ENCODE measurements at places on chromosomes 7 and 10.

GRCh38 chr7:768881-769504 lies 41.9 kb upstream of the PRKAR1B start:
- no peak for DNase-seq

- no peak for DNase-seq
Observed at GRCh38 chr10:98509745-98510144, 63.0 kb upstream of the HPS1 start.

DNA sequence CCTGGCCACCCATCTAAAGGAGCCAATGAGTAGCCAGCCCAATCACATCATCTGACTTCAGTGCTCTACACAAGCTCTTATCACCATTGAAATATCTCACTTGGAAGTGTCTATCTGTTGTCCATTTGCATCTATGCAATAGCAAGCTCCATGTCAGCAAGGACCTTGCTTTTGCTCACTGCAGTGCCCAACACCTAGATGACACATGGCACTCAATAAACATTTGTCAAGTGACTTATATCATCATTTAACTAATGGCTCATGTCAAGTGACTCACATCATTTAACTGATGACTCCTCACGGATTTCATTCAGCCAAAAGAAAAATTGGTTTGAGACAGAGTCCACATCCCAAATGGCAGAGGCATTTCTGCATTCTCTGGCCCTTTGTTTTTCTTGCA lies 92.9 kb upstream of the ADAM12 start:
- no peak for DNase-seq

DNA sequence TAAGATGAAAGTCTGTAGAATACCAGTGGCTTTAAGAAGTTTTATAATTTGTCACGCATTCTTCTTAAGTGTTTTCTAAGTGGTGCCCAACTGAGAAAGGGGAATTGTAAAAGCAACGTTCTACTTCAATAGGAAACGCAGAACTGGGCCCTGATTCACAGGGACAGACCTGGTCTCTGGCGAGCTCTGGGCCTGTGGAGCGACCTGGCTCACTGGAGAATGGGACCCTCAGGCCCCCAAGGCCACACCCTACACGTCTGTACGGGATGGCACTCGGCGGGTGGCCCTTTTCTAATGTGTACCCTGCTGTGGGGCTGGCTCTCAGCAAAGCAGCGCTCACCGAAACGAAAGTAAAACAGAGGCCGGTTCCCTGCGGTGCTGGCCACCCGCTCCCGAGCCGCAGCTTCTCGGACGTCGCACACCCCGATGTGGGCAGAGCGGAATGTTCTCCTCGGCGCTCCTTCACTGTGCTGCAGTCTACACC lies 205.0 kb downstream of the DIP2C start:
- DNase-seq: peak; percentile 71

- no peak for DNase-seq
Observed at GRCh38 chr7:79339208-79339925, 114.1 kb downstream of the MAGI2 start.

- DNase-seq: no peak
Observed at GRCh38 chr7:55425141-55425752, 60.1 kb downstream of the LANCL2 start.

GRCh38 chr7:11910253-11910652 lies 78.3 kb upstream of the THSD7A start:
- no peak for DNase-seq

GRCh38 chr7:135718219-135718618 lies 9.8 kb downstream of the SLC13A4 start:
- no peak for DNase-seq

DNA sequence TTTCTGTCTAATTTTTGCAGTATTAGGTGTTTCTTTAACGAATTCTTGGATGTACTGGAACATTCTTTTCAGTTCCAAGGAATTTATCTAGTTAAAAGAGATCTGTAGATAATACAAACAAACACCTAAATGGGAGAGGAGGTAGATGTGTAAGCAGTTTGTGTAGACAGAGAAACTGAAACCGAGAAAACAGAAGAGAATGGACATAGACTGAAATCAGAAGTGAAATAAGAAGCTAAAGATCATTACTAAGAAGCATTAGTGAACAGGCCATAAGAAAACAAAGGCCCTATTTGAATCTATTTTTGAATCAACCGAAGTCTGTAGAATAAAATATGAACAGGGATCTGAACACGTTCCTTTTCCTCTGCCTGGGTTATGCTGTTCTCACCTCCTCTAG lies 26.5 kb upstream of the TMEM229A start:
- DNase-seq: no peak

- DNase-seq: peak; percentile 82
Observed at GRCh38 chr10:79184145-79184625, 115.4 kb downstream of the ZMIZ1 start.

- no peak for DNase-seq
Observed at GRCh38 chr7:105270117-105270516, 118.6 kb downstream of the SRPK2 start.

GRCh38 chr7:91465595-91466061 lies 201.4 kb downstream of the FZD1 start:
- peak; percentile 39 for DNase-seq

GRCh38 chr7:90383422-90383821 lies 19.8 kb upstream of the CLDN12 start:
- peak; percentile 79 for DNase-seq

- DNase-seq: no peak
Observed at GRCh38 chr10:48406204-48406603, 99.7 kb downstream of the MAPK8 start.

DNA sequence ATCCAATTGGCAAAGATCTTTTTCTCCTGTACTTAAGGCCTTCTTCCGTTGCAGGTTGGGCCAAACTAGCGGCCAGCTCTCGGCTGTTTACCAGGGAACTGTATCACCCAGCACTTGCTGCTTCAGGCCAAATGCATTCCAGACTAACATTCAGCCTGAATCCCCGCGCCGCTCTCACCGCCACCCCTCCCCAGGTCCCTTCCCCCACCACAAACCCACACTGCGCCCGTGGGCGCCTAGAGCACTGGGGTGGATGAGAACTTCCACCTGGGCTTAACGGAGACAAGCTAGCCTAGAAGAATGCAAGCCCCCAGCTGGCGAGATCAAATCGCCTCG lies 676 bp downstream of the TCAF1 start:
- DNase-seq: no peak

- DNase-seq: peak; percentile 99
Observed at GRCh38 chr7:94297397-94297838, 97.3 kb upstream of the COL1A2 start.

- no peak for DNase-seq
Observed at GRCh38 chr10:118970770-118971169, 58.7 kb upstream of the NANOS1 start.

DNA sequence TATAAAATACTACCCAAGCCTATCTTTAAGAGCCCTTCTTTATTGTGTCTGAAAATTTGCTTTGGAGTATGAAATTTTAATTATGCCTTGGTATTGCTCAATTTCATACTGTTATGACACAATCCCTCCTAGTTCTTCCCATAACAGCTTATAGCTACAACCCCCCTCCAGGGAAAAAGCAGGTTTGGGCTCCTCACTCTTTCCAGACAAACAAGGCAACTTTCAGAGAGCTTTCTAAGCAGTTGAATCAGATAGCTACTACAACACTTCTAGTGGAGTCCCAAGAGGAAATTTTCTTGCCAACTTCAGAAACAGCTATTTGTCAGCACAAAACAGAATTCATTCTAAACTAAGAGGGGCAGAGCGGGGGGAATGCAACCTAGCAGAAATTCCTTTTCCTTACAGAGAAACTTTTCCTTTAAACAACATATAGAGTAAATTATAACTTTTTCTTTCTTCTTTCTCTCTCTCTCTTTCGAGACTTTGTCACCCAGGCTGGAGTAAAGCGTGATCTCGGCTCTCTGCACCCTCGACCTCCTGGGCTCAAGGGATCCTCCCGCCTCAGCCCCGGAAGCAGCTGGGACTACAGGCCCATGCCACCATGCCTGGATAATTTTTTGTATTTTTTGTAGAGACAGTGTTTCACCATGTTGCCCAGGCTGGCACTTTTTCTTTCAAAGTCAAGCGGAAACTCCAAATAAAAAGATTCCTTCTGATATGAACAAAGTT lies 26.0 kb upstream of the JMJD1C start:
- peak; percentile 95 for DNase-seq

GRCh38 chr10:79070081-79070605 lies 1.4 kb downstream of the ZMIZ1 start:
- peak; percentile 64 for DNase-seq

DNA sequence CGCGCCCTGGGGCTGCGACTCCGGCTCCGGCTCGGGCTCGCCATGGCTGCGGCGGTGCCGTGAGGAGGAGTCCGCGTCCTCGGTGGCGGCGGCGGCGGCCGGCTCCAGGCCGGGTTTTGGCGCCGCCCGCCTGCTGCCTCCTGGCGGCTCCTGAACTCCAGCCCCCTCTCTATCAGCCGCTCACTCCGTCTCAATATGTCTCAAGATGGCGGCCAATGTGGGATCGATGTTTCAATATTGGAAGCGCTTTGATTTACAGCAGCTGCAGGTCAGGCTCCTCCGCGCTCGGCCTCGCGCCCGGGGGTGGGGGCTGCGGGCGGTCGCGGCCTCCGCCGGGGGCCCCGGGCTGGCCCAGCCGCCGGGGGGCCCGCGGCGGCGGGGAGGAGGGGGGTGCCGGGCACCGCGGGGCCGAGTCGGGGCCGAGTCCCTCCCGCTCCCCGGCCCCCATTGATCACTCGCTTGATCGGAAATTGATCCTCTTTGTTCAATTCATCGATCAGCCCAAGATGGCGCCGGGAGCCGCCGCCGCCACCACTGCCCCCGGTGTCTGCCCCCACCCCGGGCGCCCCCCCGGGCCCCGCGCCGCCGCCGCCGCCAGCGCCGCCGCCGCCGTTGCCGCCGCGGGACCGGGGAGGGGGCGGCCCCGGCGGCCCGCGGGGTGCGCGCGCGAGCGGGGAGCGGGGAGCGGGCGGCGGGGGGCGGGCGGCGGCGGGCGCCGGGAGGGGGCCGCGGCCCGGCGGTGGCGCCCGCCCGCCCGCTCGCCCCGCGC lies 1.4 kb upstream of the CUX1 start:
- peak; percentile 84 for DNase-seq

DNA sequence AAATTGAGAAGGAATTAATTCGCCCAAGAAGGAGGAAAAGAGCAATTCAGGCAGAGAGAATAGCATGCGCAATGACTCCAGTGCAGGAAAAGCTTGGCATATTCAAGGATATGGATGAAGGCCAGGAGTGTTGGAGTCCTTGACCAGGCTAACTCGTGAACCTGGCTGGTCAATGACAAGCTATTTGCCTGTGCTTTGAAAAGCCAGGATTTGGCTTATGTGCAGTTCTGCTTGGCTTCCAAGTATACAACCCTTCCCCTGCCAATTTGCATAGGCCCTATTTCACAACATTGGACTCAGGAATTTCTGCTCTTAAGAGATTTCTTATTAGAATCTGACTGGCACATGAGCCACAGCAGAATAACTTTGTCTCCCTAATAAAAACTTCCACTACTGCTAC lies 72.3 kb upstream of the SP8 start:
- DNase-seq: no peak

DNA sequence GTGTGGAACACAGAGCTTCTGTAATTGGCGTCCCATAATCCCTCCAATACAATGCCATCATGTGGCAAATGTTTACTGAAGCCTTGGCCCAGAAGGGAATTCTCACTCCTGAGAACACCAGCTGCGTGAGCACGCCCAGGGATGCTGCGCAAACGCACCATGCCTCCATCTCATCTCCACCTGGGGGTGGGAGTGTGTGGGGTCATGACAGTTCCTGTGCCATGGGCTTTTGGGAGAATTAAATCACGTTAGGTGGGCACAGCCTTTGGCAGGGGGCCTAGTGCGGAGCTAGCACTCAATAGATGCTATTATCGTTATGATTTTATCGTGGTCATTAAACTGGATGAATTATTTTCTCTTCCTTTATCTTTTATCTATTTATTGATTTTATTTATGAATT lies 15.8 kb downstream of the WDFY4 start:
- no peak for DNase-seq

DNA sequence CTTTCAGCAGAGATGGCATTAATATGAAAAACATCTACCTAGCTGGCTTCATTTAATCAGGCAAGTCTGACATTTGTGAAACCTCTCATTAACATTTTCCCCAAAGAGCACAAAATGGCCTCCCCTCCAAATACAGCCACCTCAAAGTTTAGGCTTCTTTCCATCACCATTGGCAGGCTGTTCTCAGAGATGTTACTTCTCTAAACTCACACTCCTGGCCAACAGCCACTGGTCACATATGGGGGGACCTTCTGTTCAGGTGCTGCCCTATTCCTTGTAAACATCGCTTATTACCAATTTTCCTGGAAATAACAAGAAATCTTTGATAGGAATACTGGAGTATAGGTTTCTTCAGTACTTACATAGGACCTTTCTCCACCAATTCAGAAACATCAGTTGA lies 69.5 kb downstream of the GBF1 start:
- DNase-seq: no peak

GRCh38 chr10:5596611-5597341 lies 69.6 kb downstream of the ASB13 start:
- DNase-seq: peak; percentile 52

DNA sequence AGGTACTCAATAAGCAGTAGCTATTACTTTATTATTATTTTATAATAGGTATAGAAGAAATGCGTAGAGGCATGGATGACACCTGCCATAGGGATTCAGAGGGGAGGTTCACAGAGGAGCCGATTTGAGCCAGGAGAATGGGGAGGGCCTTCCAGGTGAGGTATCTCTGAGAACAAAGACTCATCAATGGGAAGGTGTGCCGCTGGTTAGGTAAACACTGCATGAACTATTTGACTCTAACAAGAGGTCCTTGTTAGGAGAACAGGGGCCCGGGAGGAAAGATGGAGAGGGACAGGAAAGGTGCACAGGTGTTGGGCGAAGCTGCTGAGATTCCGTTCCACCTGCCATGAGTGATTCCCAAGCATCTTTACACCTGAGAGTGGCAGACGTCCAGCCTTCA lies 41.8 kb upstream of the TMEM273 start:
- DNase-seq: no peak

DNA sequence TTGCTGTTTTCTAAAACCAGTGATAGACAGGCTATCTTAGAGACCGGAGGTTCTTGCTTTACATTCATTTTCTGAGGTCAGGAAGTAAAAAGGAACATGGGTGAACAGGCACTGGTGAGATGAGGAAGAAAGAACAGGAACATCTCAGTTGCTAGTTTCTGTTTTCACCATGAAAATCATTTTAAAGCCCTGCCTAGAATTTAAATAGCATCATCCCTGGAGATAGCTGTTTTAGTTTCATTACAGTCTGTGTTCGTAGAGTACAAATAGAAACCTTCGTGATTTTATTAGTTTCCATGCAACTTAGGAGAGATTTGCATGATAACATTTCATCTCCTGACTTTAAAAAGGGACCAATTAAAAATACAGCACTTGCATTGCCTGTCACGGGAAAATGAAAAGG lies 14.7 kb downstream of the KCNMA1 start:
- no peak for DNase-seq

GRCh38 chr7:156376317-156376716 lies 264.3 kb upstream of the RNF32 start:
- DNase-seq: no peak

GRCh38 chr10:91924212-91925021 lies 847 bp downstream of the BTAF1 start:
- DNase-seq: no peak

DNA sequence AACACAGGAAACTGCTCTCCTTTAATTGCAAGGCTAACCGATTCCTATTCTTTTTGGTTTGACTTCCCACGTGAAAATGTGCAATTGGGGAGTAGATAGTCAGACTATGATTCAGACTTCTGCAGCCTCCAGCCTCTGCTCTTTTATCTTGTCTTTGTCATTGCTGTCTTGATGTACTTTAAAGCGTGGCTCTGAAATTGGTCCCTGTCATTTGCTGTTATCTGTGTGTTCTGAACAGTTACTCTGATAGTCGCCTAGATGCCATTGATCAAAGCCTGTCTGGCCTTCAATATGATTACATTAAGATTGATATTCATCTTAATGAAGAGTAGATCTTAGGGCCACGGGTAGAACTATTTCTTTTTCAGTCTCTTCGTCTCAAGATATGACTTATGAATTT lies 799.2 kb downstream of the REEP3 start:
- DNase-seq: no peak
